ENCODE measurements at places on chromosomes 16 and 17.

DNA sequence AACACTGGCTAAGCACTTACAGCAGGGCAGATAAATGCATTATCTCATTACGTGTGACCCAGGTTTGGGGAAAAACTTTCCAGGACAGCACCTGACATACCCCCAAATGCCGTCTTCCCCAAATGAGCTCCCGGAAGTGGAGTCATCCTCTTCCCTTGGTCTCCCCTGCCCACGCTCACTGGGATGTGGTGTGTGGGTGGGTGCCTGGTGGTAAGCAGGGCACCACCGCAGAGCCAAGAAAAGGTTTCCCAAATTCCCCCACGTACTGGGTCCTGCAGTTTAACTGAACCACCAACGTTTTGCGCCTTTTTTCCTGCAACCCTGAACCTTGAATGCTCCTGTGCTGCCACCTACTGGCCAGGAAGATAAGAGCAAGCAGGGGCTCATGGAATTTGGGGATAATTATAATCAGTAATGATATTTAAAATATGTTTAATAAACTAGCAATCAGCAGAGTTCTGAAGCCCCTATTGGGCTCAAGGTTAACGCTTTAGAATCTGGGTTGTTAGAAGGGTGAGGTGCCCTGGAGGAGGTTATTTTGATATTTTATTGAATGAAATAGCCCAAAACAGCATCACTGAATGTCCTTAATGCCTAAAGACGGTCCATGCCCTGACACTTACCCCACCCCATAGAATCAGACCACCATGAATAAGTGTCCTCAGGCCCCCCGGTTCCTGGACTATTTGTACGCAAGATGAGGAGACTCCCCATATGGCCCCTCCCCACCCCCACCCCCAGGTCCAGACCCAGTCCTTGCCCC, 8.0 kb downstream of the SPPL2C start:
- peak; percentile 13 for DNase-seq

GRCh38 chr16:56916571-56917403, 15.2 kb upstream of the HERPUD1 start:
- no peak for DNase-seq

DNA sequence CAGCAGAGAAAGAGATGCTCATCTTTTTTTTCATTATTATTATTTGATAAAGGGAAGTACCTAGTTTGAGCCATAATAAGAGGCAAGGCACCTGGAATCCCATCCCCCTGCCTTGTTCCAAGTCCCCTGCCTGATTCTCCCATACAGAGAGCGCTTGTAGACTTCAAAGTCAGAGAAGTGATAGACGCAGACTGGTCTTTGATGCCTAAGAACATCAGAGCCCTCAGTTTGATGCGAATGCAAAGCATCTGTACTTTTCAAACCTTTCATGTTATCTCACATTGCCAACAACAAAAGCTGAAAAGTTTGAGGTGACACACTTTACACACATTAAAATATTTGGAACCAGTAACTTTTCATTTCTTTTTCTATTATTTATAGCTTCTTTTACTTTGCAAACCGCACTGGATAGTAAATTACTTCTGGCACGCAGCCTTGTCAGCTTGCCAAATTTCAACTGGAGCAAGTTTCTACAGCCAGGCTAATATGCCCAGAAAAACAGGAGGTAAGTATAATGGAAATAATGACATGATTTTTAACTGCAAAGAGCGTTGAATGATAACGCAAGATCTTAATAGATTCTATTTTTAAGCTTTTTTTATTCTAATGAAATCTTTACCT, 5.9 kb upstream of the UTP6 start:
- DNase-seq: no peak

DNA sequence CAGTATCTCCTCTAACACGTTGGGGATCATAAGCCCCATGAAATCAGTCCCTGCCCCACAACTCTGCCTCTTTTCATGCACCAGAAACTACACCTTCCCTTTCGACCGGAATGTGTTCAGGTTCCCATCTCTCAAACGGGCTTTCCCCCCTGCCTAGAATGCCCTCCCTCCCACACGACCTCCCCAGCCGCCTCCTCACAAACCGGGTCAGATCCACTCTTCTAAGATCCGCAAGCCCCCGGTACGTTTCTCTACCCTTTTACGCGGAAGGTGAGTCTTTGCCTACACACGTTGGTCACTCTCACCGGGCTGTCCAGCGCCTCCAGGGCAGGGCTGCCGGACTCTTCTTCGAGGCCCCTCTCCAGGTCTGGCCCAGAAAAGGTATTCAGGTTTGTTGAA, 708 bp downstream of the DHX33 start:
- no peak for DNase-seq

GRCh38 chr17:17725752-17726457, 44.6 kb downstream of the RAI1 start:
- DNase-seq: no peak

DNA sequence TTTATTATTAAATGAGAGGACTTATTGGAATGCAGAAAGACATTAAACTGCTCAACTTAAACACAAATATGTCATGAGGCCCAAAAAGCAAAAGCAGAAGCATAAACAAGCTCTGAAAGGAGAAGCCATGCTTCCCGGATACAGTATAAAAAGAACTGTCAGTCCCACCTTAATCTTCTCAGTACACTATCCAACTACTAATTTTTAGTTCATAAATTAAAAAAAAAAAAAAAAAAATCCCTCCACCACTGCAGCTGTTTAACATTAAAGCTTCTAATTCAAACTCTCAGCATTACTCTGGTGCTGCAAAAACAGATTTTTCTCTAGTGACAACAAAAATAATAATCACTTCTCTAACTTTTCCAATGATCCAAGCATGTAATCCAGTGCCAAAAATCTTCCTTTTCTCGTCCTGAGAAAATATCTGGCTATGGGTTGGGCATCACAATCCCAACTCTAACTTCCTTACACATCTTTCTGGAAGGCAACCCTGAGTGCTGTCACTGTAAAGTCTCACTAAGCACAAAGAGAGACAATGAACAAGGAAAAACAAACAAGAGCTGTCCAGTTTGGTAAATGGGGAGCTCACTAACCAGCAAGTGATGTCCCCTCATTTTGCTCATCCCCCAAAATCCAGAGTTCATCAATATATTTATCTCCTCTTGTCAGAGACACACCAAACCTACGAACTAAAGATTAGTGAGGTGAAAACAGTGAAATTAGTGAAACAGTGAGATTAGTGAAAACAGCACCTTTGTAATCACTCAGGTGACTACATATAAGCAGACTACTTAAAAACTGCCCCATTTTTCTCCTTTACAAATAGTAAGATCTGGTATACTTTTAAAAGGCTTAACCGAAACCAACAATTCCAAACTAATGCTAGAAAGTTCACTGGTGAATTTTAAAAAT, 5.5 kb downstream of the USP32 start:
- DNase-seq: no peak

GRCh38 chr16:54076006-54076504, 210.5 kb downstream of the IRX3 start:
- no peak for DNase-seq

DNA sequence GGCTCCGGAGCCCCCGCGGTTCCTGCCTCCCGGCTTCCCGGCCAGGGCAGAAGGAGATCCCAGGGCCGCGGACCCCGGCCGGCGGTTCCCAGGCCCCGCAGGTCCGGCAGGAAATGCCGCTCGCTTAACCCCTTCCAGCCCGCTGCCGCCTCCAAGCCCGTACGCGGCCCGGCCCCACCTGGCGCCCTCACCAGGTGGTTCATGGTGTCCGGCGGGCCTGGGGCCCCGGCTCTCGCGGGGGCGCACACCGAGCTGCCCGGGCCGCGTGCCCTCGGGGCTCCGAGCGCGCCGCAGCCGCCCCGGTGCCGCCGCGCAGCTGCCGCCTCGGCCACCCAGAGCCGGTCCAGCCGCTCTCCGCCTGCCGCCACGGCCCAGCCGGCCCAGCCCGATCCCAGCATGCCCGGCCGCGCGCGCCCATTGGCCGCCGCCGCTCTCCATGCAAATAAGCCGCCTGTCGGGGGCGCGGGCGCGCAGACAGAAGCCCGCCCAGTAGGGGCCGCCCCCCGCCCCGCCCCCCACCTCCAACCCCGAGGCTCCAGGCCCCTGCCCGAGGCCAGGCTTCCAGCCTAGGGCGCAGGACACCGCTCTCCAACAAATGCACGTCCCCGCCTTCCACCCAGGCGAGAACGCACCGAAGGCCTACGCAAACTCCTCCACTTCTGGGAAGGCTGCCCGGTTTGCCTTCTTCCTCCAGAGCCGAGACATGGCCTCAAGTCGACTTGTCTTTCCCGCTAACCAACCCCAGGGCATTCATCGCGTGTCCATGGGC, at the start of gene BCAR1:
BCAR1 (minus strand) TSS at position 345 of the 769 bp plus-strand sequence; CDS start at position 203, 142 bp downstream.
- no peak for DNase-seq

DNA sequence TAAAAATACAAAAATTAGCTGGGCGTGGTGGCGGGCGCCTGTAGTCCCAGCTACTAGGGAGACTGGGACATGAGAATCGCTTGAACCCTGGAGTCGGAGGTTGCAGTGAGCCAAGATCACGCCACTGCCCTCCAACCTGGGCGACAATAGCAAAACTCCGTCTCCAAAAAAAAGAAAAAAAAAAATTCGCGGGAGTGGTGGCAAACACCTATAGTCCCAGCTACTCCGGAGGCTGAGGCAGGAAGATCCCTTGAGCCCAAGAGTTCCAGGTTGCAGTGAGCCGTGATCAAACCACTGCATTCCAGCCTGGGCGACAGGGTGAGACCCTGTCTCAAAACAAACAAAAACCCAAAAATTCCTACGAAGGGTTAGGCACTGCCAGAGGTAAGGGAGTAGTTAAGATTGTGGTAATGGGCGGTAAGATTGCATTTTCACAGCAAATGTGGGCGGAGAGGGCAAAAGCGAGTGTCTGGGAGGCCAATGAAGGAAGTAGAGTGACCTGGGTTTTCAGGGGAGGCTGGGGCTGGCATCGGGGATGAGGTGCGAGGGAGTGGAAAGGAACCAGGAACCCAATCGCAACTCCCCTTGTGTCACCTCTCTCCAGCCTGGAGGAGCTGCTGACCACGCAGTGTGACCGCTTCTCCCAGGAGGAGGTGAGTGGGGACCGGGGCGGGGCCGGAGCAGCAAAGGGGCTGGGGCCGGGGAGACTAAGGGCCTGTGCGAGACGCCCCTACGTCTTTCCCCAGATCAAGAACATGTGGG, 2.6 kb downstream of the MYL11 start:
- DNase-seq: no peak

DNA sequence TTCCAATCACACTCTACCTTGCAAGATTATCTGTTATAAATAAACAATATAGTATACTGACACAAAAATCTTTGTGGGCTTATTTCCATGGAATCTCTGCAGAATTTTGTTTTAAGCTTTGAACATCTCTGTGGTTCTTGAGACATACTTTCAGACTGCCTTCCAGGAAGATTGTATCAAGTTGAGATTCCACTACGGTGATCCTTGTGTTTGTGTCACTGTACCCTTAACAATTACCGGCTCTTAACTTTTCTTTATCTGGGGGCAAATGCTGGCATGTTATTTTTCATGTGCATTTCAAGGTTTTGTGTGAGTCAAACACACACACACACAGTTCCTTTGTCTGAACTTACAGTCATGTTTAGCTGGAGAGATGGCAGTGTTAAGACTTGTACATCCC, 472.7 kb upstream of the HSBP1 start:
- DNase-seq: no peak

GRCh38 chr17:10836966-10837590, 809 bp downstream of the PIRT start:
- DNase-seq: no peak

DNA sequence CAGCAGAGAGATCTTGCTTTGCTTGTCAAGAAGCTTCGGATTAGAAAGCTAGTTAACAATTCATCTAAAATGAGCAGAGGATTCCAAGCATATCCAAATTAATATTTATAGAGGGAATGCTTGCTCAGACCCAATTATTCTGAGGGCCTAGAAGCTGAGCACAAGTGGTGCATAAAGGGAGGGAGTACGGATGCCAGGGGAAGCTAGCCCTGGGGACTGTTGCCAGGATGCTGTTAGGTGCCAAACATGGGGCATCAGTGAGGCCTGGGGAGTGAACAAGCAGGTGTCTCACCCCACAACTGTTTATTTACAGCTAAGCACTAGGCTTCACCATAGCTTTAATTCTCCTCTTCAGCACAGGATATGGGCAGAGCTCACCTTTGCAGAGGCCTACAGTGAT, 684.1 kb upstream of the C16orf82 start:
- DNase-seq: no peak

- DNase-seq: no peak
These were observed 53.4 kb downstream of the ZNF18 start for GRCh38 chr17:11943759-11944347.

GRCh38 chr17:74408815-74409214, 23.1 kb upstream of the GPRC5C start:
- no peak for DNase-seq

- no peak for DNase-seq
These were observed 23.8 kb downstream of the FAM222B start for GRCh38 chr17:28818819-28819221.

DNA sequence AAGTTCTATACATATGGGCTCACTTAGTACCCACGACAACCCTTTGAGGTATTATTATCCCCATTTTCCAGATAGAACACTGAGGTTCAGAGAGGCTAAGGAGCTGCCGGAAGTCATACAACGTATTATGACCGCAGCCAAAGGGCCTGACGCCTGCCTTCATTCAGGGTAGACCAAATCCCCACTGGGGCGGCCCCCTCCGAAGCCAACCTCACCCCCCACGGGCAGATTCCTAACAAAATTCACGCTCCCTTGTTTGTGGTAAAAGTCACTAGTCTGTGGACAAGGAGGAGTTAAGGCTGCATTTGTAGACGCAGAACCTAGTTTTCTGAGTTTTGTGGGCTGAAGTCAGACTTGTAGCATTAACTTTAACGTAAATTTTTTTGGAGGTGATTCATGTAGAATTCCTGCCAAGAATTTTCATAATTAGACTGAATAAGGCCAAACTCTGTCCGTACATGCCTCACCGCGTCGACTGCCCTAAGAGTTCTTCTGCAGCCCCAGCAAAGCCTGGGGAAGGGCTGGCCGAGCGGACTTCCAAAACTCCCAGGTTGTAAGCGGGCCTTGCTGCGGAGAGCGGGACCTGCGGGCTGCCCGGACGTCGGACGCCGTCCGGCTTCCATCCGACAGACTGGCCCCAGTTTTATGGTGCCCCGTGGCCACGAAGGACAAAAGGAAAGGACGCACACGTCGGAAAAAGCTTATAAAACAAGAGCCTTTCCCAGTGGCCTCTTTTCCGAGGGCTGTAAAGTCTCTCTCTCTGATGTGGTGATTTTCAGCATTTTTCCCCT, 75.7 kb downstream of the NXN start:
- DNase-seq: no peak

DNA sequence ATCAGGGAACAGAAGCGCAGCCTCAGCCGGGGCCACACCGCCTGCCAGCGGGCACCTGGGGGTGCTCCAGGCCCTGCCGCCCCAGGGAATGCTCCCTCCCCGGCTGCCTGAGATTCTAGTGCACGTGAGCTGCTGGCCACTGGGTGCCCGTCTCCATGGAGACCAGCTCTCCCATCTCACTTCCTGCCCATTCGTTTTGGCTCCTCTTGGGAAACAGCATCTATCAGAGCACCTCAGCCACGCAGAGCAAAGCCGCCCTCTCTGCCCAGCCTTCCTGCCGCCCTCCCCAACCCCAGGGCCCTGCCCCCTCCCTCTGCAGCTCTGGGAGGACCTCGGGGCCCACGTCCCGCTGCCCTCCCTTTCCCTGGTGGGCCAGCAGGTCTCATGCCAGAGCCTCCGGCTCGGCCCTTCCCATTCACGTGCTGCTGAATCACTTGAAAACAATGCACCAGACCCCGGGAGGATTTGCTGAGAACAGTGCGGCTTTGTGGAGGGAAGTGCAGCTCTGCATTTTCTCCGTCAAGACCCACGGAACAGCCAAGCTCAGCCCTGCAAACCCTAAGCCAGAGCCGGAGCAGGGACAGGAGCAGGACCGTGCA, 19.4 kb downstream of the CEP295NL start:
- peak; percentile 25 for DNase-seq

GRCh38 chr16:89971495-89972243, 23.1 kb downstream of the DEF8 start:
- DNase-seq: no peak
